ENCODE measurements at places on chromosomes 6 and 20.

GRCh38 chr6:39366931-39367618 is 44.6 kb upstream of the KCNK16 start:
- no peak for DNase-seq

DNA sequence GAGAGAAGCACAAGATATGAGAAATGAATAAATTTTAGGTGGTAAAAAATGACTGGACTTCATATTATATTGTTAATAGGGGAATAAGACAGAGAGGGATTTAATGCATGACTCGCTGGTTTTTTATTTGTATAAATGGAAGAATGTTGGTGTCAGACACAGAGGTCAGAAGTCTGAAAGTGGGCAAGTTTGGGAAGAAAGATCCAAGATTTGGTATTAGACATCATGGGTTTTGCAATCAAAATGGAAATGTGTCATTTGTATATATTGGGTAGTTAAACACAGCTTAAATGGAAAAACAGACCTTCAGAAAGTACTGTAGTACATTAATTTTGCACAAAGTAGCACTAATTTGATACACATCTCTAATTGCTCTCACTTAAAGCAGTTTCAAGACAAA is 96.2 kb downstream of the EYA4 start:
- peak; percentile 86 for DNase-seq

DNA sequence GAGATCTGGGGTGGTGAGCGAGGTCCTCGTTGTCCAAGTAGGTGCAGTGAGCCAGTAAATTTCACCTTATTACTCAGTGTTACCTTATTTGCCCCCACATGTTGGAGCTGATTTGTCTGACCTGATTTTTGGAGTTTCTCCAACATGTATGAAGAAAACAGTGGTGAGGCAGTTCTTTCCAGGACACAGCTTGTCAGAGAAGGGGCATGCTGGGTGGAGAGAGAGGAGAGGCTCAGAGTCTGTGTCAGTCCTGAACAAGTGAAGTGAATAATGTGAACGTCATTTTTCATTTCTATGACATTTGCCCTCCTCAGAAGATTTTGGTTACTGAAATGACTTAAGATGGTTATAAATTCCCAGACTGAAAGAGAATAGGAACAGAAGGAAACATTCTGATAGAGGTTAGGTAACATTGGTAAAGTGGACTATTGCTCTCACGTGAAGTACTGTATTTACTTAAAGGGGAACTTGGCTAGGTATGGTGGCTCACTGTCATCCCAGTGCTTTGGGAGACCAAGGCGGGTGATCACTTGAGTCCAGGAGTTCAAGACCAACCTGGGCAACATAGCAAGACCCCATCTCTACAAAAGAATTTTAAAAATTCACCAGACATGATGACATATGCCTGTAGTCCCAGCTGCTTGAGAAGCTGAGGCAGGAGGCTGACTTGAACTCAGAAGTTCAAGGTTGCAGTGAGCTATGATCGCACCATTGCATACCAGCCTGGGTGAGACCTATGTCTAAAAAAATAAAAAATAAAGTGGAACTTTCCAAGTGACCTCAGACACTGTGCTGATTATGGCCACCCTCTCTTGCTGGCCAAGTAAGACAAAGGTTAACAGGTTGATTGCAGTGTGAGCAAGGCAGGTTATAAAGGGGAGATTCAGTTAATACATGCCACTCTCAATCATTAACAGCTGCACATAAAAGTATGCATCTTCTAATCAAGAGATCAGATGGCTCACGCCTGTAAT is 184.3 kb downstream of the EDN1 start:
- DNase-seq: no peak

DNA sequence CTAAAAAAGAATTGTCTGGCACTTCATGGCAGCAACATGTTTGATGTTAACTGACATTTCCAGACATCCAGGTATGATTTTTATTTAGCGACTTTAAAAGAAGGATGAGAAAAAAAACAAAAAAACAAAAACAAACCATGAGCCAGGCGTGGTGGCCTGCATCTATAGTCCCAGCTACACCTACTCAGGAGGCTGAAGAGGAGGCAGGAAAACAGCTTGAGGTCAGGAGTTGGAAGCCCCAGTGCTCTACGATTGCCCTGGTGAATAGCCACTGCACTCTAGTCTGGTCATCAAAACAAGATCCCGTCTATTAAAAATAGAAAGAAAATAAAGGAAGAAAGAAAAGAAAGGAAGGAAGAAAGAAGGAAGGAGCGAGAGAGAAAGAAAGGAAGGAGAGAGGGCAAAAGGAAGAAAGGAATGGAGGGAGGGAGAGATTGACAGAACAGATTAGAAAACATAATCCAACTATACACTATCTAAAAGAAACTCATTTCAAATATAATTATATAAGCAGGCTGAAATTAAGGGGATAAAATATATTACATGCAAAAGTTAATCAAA is 141.6 kb downstream of the TRIM27 start:
- no peak for DNase-seq

DNA sequence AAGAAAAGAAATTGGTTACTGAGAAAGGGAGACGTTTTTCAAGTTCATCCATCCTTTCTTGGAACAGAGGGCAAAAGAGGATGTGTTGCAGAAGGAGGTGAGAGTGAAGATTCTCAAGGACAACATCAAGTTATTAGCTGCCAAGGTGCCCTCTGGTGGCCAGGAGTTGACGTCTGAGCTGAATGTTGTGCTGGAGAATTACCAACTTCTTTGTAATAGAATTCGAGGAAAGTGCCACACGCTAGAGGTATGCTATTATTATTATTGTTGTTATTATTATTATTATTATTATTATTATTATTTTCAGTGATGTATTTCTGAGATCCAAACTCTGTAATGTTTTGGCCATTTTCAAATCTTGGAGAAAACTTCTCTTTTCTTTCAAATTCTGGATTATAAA is 197.0 kb downstream of the UTRN start:
- peak; percentile 81 for DNase-seq

GRCh38 chr6:124334359-124334758 is 530.7 kb downstream of the NKAIN2 start:
- DNase-seq: no peak

- no peak for DNase-seq
These were observed 43.3 kb downstream of the SLC13A3 start for GRCh38 chr20:46607849-46608497.

DNA sequence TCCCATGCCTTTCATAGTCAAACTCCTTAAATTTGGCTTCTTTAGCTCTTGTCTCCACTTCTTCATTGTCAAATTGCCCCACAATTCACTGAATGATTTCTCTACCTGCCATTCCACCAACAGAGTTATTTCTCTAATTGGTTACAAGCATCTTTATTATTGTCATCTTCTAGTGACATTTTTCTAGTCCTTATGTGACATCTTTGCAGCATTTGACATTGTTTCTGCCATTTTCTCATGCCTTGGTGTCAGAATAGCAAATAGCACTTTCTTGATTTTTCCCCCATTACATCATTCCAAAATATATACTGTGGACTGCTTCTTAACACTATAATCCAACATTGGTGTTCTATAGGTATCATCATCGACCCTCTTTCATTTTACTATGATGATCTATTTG is 137.7 kb upstream of the HDDC2 start:
- DNase-seq: no peak

- DNase-seq: peak; percentile 39
These were observed 50.2 kb downstream of the ARHGAP18 start for GRCh38 chr6:129659590-129660345.

GRCh38 chr6:154122195-154122925 is 83.3 kb downstream of the OPRM1 start:
- DNase-seq: no peak

- DNase-seq: no peak
These were observed 11.1 kb upstream of the EYA4 start for GRCh38 chr6:133230052-133230451.

GRCh38 chr6:134535831-134536230 is 217.9 kb upstream of the SGK1 start:
- DNase-seq: peak; percentile 19

DNA sequence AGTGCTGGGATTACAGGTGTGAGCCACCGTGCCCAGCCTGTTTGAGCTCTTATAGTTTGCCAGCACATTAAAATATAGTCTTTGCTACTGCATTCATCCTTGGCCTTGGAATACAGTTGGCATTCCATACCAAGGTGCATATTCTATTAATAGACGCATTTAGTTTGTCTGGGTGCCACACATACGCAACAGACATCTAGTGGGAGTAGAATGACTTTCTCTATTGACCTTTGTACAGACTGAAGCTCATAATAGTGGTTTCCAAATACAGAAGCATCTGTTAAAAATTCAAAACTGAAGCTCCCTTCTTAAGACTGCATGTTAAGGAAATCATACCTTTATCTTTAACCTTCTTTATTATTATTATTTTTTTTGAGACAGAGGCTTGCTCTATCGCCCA is 46.7 kb upstream of the FNDC1 start:
- no peak for DNase-seq

GRCh38 chr6:115570331-115570730 is 490.4 kb downstream of the FRK start:
- DNase-seq: peak; percentile 59

- peak; percentile 32 for DNase-seq
These were observed 6.6 kb upstream of the HEBP2 start for GRCh38 chr6:138397128-138398122.

All from IMR-90 (cell line).